ENCODE measurements at places on chromosomes 11 and 22.

- peak; percentile 52 for DNase-seq
Observed at GRCh38 chr11:69799582-69799981, 19.6 kb downstream of the FGF3 start.

GRCh38 chr22:49227670-49228069 is 600.0 kb downstream of the BRD1 start:
- no peak for DNase-seq

- peak; percentile 84 for DNase-seq
Observed at GRCh38 chr11:27933992-27934829, 173.7 kb downstream of the KIF18A start.

DNA sequence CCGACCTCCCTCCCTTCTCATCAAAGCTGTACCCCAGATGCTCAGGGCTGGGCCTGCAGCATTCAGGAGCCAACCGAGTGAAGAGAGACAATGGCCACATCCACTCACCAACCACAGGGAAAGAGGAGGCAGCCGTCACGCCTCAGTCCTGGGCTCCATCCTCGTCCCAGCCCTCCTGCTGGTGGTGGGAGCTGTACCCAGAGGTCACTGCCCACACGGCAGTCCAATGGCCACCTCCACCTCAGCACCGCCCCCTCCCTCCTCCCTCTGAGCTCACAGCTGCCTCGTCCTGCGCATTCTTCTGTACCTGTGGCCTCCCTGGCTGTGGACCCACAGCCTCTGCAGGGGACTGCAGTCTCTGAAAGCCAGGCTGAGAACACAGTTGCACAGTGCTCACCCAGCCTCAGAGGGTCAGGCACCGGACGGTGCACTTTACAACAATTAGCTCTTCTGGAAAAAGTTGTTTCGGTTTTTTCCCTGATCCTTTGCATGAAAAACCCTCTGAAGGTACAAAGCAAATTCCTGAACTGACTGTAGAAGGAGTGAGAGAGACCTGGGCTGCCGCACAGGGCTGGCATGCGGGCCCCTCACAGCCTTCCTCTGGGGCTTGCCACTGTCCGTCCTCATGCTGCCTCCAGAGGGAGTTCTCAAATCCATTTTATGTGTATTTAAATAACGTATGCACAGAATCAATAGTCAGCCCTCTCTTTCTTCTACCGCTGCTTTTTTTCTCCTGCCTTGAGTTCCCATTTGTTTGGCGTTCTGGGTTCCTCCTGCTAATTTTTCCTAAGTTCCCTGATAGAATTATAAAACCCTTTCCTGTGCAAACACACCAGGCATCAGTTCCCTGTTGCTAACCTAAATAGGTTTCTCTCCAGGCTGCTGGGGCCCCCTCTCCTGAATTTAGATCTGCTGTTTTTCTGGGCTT is 52.7 kb downstream of the PHF21B start:
- DNase-seq: no peak

GRCh38 chr11:68373815-68374501 is 61.6 kb downstream of the LRP5 start:
- no peak for DNase-seq

- DNase-seq: peak; percentile 0
Observed at GRCh38 chr11:99020352-99021225, at the start of gene CNTN5. Gene CNTN5, plus strand, starts transcription at chr11:99020949.

DNA sequence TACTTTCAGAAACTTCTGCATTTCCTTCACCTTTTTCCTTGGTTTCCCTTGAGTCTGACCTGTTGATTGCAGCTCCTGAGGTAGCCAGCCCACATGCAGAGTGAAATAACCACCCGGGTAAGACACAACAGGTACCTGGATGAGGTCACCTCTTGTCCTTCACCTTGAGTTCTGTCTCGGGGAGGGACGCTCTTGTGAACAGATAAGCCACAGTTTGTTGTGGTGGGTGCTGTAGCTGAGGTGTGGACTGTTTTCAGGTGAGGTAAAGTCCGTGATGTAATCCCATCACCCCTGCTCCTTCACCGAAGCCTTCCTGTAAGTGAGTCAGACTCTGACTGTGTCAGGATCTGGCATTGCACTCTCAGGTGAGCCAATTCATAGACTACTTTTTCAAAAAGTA is 183.1 kb downstream of the NAV2 start:
- DNase-seq: peak; percentile 55

GRCh38 chr11:128036556-128037093 is 550.7 kb downstream of the ETS1 start:
- DNase-seq: no peak

DNA sequence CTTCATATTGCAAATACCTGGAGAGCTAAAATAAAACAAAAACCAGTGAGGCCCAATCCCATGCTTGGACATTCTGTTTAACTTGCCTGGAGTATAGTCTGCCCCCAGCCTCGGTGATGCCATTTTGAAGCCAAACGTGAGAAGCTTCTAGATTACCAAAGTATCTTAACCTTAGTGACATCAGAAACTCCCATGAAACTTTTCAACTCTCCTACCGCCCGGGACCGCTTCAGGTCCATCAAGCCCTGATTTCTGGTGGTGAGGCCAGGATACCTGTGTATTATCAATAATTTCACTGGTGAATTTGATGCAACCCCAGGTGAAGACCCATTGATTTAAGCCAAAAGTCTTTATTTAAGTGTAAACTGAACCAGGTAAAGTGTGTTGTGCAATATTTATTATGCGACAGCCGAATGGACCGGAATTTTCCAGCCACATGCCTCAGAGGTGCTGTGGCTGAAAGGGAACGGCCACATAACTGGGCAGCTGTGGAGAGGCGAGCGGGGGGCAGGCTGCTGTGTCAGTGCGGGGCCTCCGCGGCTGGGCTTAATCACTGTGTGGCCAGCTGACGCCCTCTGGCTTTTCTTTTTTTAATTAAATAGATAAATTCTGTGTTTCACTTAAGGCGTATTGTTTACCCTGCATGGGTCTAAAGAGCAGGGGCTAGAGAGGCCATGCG is 385.5 kb upstream of the B3GAT1 start:
- DNase-seq: no peak

GRCh38 chr11:95589893-95590612 is 199.5 kb downstream of the FAM76B start:
- DNase-seq: no peak

DNA sequence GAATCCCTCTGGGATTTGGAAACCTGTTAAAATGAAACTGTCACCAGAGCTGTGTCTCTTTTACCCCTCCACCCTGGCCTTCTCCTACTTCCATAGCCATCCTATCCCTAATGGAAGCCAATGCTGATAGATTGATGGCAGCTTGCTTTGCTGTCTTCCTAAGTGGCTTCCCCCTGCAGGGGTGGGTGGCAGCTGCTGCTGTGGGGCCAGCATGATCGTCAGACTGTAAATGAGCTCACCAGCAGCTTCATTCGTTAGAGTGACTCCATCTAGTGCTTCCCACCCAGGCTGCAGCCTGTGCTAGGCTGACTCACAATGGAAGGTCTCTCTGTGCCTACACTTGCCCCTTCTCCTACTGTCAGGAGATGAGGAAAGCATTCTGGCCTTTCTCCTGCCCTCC is 311.0 kb downstream of the BUD13 start:
- DNase-seq: no peak

GRCh38 chr11:119196833-119197483 is 9.2 kb upstream of the CBL start:
- DNase-seq: peak; percentile 86

DNA sequence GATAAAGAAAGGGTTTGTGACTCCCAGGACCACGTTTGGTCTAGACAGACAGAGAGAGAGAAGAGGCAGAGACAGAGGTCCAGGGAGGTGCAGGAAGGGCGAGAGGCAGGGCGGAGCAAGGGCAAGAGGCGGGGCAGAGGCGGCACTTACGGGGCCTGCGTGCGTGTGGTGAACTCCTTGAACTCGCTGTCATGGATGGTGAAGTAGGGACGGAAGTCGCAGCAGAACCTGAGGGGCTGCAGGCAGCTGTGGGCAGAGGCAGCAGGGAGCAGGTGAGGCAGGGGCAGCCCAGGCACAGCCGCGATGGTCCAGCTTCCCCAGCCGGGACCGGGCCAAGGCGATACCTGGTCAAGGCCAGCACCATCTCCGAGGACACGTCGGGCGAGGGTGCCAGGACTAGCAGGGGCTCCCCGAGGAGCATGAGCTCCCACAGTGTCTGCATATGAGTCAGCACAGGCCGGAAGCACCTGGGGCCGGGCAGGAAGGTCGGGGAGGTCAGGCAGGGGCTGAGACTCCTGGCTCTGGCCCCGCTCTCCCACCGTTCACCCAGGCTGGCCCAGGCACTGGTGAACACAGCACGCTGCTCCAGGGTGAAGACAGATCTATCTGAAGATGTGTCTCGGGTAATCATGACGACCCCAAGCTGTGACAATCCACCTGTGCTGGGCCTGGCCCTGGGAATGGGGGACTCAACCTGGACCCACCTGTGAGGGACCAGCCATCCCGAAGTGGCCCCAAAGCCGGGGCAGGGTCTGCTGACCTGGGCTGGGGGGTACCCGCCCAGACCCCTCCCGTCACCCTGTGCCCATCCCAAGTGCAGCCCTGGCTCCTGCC is 7.2 kb upstream of the PLXNB2 start:
- DNase-seq: no peak

DNA sequence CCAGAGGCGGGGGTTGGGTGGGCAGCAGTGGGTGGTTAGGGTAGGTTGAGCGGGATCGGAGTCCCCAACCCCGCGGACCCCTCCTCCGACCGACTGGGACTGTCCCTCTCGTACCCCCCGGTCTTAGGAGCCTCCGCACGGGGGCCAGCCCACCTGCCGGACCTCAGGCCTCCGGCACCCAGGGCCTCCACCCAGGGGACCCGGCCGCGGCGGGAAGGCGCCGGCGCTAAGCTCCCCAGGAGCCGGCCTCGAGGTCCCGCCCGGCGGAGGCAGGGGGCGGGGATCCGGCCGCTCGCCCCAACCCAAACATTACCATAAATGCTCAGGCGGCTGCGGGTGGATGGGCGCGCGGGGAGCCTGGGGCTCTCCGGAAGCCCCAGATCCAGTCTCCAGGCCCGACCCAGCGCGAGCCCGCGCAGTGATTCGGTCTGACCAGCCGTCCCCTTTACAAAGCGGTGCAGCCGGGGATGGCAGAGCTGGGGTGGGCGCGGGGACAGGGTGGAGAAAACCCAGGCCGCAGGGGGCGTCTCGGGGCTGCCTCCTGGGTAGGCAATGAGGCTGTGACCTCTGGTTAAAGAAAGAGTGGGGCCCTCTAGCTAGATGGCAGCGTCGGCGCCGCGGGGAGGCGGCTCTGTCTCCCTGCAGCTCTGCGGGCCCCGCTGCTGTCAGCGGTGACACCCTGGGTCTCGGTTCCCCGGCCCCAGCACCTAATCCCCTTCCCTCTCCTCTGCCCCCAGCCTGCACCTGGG is 4.0 kb upstream of the MCAM start:
- DNase-seq: no peak

GRCh38 chr11:134468796-134469195 is 56.8 kb upstream of the B3GAT1 start:
- DNase-seq: no peak

- DNase-seq: no peak
Observed at GRCh38 chr11:57834852-57835251, 73.2 kb downstream of the CTNND1 start.

- DNase-seq: no peak
Observed at GRCh38 chr11:60221692-60222091, 21.2 kb downstream of the MS4A4E start.

DNA sequence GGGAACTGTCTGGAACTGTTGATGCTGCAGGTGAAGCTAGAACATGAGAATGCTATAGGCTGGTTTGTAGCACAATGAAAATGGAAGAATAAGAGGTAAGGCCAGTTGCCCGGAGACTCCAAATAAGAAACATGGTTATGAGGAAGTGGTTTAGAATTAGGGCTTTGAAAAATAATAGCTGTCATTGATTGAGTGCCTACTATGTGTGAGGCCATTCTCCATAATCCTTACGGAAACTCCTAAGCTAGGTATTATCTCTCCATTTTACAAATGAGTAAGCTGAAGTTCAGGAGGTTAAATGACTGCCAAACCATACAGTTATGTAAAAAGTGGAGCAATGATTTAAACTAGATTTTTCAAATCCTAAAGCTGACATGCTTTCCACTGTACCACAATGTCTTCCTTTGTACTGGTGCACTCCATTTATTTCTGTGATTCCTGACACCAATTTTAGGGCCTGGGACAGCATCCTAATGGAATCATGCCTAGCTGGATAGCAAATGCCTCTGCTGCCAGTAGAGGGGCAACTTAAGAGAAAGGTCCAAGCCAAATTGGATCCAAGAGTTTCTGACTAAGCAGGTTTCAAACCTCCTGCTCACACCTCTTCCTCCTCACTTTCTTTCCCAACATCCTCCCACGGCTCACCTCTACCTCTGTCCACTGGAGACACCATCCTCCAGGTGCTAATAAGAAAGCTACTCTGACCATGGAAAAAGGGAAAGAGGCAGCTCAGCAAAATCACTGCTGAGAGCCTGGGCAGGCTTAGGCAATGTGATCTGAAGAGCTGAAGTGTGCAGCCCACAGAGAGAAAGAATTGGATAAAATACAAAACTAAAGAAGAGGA is 46.9 kb upstream of the PICALM start:
- DNase-seq: no peak

DNA sequence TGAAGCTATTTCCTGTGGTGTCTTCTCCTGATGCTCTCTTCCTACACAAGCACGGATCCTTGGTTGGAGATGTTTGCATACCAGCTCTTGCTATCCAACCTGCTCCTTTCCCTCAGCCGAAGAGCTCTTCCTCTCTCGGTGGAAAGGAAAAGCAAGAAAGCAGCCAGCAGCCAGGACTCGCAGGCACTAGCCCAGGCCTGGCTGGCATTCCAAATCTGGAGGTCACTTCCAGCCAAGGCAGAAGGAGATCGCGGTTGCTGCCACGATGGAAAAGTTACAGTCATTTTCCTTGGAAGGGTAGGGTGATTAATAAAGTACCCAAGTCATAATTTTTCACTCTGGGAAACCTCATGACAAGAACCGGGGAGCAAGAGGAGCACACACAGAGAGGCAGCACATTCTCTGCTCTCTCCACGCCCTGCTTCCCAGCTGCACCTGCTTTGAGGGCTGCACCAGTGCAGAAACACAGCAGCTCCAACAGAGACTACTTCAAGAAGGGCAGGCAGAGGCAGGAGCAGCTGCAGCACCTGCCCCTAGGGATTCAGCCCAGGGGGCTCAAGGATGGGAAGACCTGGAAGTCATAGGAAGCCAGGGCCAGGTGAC is 399.3 kb downstream of the CADM1 start:
- DNase-seq: no peak

- no peak for DNase-seq
Observed at GRCh38 chr11:119207415-119207960, 1.3 kb downstream of the CBL start.

DNA sequence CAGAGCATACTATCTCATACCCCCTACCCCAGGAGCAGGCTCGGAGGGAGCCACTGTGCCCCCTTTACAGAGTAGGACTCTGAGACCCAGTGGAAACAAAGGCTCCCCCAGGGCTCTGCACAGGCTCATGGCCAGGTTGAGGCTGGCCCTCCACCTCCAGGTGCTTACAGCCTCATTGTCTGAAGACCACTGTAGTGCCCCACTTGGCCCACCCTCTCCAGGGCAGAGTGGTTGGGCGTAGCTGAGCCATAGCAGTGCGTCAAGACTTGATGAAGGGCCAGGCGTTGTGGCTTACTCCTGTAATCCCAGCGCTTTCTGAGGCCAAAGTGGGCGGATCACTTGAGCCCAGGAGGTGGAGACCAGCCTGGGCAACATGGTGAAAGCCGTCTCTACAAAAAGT is 1.7 kb downstream of the ANKRD13D start:
- no peak for DNase-seq

GRCh38 chr11:118998822-118999221 is 884 bp downstream of the CENATAC start:
- DNase-seq: peak; percentile 82

Data from RWPE1 (cell line).